Urinary bladder (tissue), 4 donors: ENCODE measurements at places on chromosomes 16 and 17. TPM values are rescaled to one million over a fixed set of nuclear protein-coding genes. Genes with fewer than 3 reads are reported as not detected.

CDH11 gene
- polyA plus RNA-seq: 71.9 TPM

SHISA9 gene
- polyA plus RNA-seq: 0.28 TPM

ITGAL gene
- polyA plus RNA-seq: 1.8 TPM

CCL1 gene
- polyA plus RNA-seq: not detected

AOC3 gene
- polyA plus RNA-seq: 319 TPM

PPL gene
- polyA plus RNA-seq: 55.0 TPM

CCL14 gene
- 184 TPM for polyA plus RNA-seq

CDH8 gene
- polyA plus RNA-seq: 0.51 TPM

ABCC3 gene
- polyA plus RNA-seq: 13.4 TPM

KRT39 gene
- polyA plus RNA-seq: not detected

KRT26 gene
- polyA plus RNA-seq: not detected

GNG13 gene
- not detected for polyA plus RNA-seq

EPX gene
- not detected for polyA plus RNA-seq

KRT40 gene
- polyA plus RNA-seq: not detected

CCNF gene
- polyA plus RNA-seq: 2.2 TPM

ACSF3 gene
- polyA plus RNA-seq: 19.1 TPM

FKBP10 gene
- 84.5 TPM for polyA plus RNA-seq

KRTAP9-4 gene
- not detected for polyA plus RNA-seq

CACNA1H gene
- 151 TPM for polyA plus RNA-seq

CES4A gene
- 4.0 TPM for polyA plus RNA-seq

STAT5B gene
- 66.3 TPM for polyA plus RNA-seq

MYH2 gene
- polyA plus RNA-seq: 0.15 TPM

CHD9NB gene
- 1.4 TPM for polyA plus RNA-seq

KIF18B gene
- polyA plus RNA-seq: 0.20 TPM

TP53TG3D gene
- polyA plus RNA-seq: 0.25 TPM

RPH3AL gene
- polyA plus RNA-seq: 7.1 TPM

PRSS53 gene
- polyA plus RNA-seq: 4.7 TPM

OSGIN1 gene
- 11.9 TPM for polyA plus RNA-seq

CYTH1 gene
- polyA plus RNA-seq: 27.1 TPM

HOXB9 gene
- polyA plus RNA-seq: 0.35 TPM

SEPTIN1 gene
- 3.5 TPM for polyA plus RNA-seq

SLFN12 gene
- 1.7 TPM for polyA plus RNA-seq

TMEM98 gene
- polyA plus RNA-seq: 86.3 TPM

SLC38A8 gene
- polyA plus RNA-seq: not detected

NTN1 gene
- 23.9 TPM for polyA plus RNA-seq

ZNF287 gene
- polyA plus RNA-seq: 7.4 TPM

MSLN gene
- polyA plus RNA-seq: 0.41 TPM

TPSD1 gene
- polyA plus RNA-seq: 2.1 TPM

KCNH6 gene
- polyA plus RNA-seq: not detected

CLDN7 gene
- polyA plus RNA-seq: 34.4 TPM

KATNB1 gene
- polyA plus RNA-seq: 15.0 TPM

BHLHA9 gene
- polyA plus RNA-seq: not detected

CHRNB1 gene
- polyA plus RNA-seq: 15.4 TPM

STX1B gene
- polyA plus RNA-seq: 0.47 TPM

SEC14L1 gene
- 48.9 TPM for polyA plus RNA-seq

NLRC3 gene
- polyA plus RNA-seq: 0.49 TPM

TMEM92 gene
- polyA plus RNA-seq: 2.5 TPM

CRHR1 gene
- 0.09 TPM for polyA plus RNA-seq

MEIOB gene
- polyA plus RNA-seq: not detected

FLII gene
- polyA plus RNA-seq: 249 TPM

CCDC43 gene
- polyA plus RNA-seq: 10.8 TPM

CCDC78 gene
- polyA plus RNA-seq: 0.49 TPM
